ENCODE measurements at places on chromosomes 3 and 15.

GRCh38 chr3:123449102-123449996 is 459 bp upstream of the ADCY5 start:
- peak; percentile 18 for DNase-seq

DNA sequence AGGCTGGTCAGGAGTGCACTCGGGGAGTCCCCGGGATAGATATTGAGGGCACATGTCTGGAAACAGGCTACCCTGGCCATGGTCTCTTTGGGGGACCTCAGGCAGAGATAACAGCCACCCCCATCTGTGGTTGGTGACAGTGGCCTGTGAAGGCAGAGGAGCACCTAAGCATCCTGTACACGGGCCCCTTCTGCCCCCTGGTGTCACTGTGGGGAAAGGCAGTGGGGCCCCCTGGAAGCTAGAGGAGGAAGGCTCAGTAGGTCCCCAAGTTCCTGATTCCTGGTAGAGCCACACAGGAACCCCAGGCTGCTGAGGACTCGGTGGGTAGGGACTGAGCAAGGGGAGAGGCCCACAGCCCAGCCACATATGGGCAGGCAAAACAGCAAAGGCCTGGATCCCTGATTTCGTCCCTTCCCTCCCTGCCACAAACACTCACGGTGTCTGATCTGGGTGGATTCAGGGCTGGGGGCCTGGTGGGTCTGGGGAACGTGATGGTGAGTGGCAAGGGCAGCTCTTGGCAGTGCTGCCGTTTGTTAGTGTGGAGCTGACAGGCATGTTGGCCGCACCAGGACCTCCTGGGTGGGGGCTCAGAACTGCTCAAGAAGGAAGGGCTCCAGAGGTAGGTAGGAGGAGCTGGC is 14.1 kb upstream of the CXCR6 start:
- peak; percentile 36 for DNase-seq

GRCh38 chr3:139468399-139468798 is 7.9 kb downstream of the RBP2 start:
- DNase-seq = no peak

GRCh38 chr3:58336135-58336882 is 3.6 kb downstream of the PXK start:
- peak; percentile 89 for DNase-seq

- DNase-seq = peak; percentile 46
Observed at GRCh38 chr3:14791343-14791945, 27.3 kb upstream of the FGD5 start.

DNA sequence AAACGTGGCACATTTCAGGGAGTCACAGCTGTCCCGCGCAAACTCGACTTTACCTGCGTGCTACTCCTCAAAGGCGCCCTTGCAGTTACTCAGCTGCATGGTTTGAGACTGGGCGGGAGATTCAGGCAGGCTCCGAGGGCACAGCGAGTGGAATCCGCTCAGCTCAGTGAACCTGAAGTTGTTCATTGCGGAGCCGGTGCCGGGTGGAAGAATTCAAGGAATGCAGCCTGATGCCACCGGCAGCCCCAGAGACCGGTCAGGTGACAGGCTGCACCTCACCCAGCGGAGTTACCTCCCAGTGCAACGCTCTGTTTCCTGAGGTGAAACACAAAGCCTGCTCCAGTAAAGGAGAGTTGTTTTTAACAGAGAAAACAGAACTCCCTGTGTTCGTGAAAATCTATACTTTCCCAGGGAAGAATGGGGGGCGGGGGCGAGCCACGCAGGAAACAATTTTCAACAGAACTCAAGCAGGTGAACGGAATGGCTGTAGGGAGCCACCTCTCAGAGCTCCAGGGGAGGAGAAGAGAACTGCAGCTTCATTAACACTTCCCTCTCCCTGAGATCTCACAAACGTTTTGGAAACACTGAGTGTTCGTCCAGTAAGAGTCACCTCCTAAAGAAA is 3.8 kb downstream of the VEPH1 start:
- no peak for DNase-seq

GRCh38 chr15:28085489-28086174 is 13.5 kb downstream of the OCA2 start:
- DNase-seq = no peak

DNA sequence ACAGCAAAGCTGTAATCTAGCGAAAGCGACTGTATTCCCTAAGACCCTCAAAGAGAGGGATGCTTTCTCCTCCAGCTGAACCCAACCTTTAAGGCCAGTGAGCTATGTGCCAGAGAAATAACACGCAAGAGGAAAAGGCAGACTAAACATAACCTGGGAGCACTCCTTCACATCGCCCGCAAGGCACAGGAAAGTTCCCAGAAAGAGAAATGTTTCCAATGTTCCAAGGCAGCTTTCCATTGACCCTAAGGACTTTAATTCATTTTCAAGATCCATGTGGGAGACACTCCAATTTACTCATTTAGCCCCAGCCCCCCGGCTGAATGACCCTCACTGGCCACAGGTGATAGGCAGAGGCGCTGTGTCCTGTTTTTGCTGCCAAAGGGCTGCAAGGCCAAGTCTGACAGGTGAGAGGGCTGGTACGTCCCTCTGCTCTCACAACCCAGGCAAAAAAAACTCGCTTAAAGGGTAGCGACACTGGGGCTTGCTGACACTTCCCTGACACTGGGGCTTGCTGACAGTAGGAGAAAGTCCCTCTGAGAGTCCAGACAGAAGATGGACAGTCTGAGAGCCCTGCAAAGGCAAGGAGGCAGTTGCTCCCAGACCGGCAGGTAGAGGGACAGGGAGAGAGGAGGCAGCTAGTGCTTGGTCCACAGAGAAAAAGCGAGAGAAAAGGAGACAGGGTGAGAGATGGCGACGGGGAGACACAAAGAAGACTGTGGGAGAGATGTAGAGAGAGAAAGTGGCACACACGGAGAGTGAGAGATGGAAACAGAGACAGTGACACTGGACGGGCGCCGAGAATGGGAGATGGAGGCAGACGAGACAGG is 702 bp downstream of the ARHGEF3 start:
- no peak for DNase-seq

GRCh38 chr3:148372206-148372875 is 325.4 kb upstream of the AGTR1 start:
- no peak for DNase-seq

DNA sequence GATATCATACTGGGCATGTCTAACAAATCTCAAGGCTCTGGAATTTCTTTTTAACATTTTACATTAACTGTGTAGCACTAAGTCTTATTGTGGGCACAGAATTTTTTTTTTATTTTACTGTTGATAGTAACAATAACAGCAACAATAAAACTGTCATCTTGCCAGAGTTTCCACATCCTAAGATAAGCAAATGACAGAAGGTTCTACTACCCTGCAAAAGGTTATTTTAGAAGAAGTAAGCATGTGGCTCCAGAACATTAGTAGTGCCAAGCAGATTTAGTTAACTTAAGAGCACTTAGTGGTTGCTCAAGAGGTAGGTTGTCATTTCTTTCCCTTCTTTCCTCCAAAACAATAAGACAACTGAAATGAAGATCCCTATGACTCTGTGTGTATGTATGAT is 743.0 kb upstream of the CBLB start:
- peak; percentile 85 for DNase-seq

- DNase-seq = no peak
Observed at GRCh38 chr15:91110407-91110806, 10.3 kb downstream of the SV2B start.

DNA sequence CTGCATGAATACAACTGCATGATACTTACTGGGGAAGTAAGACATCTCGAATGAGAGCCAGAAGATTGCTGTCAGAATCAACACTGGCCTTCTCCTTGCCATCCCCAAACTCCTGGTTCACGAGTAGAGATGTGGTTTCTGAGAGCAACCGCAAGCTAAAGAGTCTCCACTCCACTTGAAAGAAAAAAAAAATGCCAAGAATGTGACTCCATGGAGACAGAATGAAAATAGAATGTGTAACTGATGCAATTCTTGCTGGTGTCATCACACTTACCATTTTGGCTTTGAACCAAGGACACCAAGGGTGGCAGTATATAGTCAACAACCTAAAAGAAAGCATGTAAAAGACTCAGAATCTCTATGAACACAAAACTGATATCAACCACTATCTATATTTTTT is 280.4 kb downstream of the ULK4 start:
- peak; percentile 94 for DNase-seq

- DNase-seq = peak; percentile 89
Observed at GRCh38 chr3:61627768-61628185, 66.4 kb downstream of the PTPRG start.

DNA sequence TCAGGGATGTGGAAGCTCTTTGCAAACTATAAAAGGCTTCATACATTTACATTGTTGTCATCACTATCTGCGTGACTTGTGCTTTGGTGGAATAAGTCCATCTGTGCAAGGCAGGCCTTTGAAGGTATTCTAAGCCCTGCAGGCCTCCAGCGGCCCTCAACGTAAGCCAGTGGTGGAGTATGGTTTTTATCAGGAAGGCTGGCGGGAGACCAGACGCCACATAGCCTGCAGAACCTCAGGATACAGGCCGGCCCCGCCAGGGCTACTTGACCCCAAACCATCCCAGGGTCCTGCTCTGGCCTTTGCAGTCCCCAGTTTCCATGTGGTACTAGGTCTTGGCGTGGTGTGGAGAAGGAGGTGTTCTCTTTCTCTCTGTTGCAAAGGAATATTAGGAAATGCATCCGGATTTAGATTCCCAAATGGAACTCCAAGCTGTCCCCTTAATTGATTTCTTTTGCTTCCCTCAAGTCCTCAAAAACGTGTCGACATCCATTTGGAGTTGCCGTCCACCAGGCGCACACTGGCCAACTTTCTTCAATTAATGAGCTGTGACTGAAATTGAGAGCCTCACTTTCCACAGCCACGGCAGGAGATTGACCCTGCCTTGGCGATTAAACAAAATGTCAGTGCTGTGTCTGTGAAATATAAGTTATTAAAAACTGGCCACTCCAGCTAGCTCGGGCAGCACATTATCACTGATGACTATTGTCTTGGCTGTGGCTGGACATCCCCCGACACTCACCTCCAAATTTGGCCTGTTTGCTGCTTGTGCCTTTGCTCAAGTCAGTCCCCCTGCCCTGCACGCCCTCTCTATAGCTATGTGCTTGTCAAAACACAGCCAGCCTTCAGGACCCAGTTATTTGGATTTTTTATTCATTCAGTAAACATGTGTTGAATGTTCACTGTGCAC is 239.8 kb upstream of the TLE3 start:
- DNase-seq = no peak

DNA sequence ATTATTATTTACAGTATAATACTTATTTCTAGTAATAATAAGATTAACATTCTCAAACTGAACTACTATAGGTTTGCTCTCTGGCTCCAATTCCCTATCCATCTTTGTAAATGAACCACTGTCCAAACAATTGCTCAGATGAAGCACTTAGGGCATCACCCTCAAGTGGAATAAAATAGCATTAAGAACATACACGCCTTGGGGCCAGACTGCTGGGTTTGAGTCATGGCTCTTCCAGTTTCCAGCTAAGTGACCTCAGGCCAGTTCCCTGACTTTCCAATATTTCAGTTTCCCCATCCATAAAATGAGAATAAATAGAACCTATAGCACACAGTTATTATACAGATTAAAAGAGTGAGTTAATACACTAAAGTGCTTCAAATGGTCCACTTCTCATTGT is 507.2 kb downstream of the MAGI1 start:
- DNase-seq = no peak

DNA sequence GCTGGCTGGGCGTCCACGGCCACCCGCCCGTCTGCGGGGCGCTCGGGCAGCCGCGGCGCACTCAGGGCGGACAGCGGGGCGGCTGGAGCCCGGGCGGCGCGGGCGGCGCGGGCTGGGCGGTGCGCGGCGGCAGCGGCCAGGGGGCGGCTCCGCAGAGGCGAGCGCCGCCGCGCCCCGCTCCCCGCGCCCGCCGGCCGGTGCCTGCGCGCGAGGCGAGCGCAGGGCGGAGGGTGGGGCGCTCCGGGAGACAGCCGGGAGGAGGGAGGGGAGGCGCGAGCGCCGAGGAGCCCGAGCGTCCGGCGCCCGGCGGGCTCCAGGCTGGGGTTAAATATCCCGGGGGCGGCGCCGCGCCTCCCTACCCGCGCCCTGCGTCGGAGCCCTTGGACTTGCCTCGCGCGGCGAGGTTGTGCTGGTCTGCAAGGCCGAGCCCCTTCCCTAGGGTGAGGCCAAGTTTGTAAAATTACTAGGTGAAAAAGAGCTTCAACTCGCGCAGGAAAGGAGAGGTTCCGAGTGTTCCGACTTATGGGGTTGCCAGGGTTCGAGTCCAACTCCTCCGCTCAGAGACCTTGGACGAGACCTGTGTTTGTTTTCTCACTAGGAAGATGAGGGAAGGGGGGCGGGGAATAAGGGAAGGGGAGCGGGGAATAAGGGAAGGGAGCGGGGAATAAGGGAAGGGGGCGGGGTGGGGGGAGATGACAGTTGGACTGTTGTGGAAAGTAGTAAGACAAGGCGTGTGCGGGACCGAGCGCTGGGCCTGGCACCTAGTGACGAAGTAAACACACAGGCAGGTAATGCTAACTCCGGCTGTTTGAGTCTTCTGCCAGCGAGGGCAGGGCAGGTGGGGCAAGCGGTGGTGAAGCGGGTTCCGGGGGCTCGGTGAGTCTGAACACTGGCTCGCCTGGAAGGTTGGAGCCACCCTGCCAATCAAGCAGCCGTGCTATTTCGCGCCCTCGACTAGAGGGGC is at the start of gene TNFAIP8L3:
TSS of gene TNFAIP8L3 (minus strand) at position 301 of the 964 bp plus-strand sequence. CDS start 311 bp downstream, outside the sequence.
- DNase-seq = peak; percentile 58

DNA sequence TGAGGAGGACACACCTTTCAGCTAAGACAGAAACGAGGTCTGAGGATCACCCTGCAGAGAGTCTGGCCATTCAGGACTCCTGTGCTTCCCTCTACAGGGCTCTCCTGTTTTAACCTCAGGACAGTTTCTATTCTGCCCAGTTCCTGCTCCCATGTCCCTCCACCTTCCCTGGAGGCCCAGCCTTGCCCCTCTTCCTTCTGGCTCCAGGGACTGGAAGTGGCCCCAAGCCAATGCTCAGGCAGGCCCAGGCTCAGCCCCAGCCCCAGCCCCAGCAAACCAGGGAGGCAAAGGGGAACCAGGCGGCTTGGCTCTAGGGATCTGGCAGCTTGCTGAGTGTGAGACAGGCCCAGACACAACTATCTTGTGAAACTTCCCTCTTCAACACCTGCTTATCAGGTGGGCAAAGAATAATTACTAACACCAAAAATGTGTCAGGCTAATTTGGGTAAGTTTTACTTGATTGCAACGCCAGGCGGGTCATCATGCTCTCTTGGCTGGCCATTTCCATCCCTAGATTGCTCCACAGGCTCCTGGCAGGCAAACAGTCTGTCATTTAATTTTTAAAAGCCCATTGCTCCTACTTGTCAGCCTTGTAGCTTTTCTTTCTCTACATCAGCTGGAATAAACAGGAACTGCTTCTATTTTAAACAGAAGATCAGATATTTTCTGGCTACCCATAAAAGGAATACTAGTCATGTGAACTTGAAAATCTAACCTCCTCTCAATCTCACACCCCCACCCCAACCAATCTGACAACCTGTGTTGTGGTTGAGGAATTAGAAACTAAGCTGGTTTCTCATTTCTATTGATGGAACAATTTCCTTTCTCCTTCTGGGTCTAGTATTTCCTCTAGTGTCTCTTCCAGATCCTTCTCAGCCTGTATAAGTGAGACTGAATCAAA is 33.5 kb downstream of the UPK1B start:
- no peak for DNase-seq

DNA sequence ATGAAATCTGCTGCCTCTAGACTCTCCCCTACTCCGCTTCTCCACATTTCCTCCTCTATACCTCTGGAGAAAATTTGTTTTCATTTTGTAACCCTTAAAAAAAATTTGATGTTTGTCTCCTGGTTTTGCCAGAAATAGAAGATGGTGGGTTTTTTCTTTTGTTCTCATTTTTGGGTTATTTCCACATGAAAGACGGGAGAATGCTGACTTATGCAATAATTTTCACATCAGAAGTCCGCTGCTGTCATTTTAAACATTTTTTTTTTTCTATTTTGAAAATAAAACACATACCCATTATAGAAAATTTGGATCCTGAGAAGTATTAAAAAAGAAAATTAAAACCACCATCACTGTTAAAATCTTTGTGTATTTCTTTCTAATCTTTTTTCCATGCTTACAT is 320.8 kb upstream of the NR2E3 start:
- no peak for DNase-seq

All from cardiac fibroblast (primary cell).